Adipocyte (in vitro differentiated cells): ENCODE measurements at places on chromosomes 6 and 20.

- DNase-seq, result no peak
These were observed 76.3 kb upstream of the SIRPA start for GRCh38 chr20:1818895-1819294.

DNA sequence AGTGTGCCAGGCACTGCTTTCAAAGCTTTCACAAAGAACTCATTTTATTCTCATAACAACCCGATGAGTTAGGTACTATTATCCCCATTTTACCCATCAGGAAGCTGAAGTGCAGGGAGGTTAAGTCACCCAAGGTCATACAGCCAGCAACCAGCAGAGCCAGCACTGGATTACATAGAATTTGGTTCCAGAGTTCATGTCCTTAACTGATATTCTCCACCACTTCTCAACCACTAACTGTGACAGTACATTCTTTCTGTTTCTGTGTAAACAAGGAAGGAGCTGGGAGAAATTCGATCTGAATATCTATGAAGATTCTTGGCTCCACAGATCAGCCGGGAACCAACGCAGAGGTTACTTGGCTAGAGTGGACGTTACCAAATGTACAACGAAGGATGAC lies 98.0 kb downstream of the KIF16B start:
- peak; percentile 81 for DNase-seq

- DNase-seq, result peak; percentile 50
These were observed 1.0 kb downstream of the FKBP1A start for GRCh38 chr20:1391640-1392442.

DNA sequence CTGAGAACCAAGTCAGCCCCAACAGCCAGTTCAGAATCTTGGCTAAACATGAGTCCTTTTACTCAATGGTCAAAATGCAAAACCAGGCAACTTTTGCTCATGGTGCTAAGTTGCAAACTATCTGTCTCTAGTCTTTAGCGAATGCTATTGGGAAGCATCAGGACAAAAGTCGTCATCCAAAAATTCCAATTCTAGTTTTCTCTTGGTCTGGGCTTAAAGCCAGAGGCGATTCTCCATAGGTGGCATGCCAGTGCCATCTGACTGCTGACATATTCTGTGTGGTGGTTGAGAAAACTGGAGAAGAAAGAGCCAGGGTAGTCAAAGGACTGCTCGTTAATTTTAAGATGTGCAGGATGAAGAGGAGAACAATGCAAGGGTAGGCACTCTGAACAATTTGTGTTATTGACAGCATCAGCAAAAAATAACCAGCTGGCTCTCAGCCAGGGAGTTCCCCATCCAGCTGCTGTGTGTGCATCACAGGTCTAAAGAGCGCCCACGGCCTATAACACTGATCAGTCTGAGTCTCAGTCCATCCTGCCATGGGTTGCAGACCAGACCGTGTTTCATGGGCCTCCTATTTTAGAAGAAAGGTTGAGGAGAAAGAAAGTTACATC lies 313.6 kb downstream of the ALDH8A1 start:
- DNase-seq, result no peak

DNA sequence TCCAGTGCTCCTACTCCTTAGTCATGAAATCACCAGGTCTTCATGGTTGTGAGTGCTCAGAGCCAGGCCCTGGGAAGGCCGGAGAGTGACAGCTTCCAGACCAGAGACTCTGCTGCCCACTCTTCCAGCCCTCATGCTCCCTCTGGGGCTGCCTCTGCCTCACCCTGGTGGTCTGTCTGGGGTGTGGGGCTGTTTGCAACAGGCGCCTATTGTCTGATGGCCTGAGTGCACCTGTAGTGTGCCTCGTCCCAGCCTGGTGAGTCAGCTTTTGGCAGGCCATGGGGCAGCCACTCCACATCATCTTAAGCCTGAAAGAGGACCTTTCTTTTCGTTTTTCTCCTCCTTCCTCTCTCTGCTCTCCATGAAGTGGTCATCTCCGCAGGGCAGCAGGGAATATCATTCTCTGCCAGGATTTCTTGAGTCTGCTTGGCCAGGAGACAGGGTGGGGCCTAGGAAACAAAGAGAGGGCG lies 173.8 kb downstream of the VEGFA start:
- no peak for DNase-seq

DNA sequence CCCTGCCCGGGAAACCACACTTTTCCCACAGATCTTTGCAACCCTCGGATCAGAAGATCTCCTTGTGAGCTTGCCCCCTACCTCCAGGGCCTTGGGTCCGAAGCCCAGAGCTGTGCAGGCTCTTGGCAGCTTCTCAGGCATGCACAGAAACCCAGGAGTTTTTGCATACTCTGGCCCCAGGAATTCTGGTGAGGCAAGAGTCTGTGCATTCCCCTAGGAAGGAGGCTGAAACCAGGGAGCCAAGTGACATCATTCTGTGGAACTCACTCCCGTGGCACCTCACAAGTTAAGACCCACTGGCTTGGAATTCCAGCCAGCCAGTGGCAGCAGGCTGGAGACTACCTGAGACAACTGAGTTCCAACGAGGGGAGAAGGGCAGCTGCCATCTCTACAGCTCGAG lies 100.1 kb downstream of the TNFRSF21 start:
- DNase-seq, result peak; percentile 69

- peak; percentile 85 for DNase-seq
These were observed 498.3 kb upstream of the SULF2 start for GRCh38 chr20:48283470-48284110.

- no peak for DNase-seq
These were observed 61.5 kb downstream of the TFAP2C start for GRCh38 chr20:56690531-56691175.

DNA sequence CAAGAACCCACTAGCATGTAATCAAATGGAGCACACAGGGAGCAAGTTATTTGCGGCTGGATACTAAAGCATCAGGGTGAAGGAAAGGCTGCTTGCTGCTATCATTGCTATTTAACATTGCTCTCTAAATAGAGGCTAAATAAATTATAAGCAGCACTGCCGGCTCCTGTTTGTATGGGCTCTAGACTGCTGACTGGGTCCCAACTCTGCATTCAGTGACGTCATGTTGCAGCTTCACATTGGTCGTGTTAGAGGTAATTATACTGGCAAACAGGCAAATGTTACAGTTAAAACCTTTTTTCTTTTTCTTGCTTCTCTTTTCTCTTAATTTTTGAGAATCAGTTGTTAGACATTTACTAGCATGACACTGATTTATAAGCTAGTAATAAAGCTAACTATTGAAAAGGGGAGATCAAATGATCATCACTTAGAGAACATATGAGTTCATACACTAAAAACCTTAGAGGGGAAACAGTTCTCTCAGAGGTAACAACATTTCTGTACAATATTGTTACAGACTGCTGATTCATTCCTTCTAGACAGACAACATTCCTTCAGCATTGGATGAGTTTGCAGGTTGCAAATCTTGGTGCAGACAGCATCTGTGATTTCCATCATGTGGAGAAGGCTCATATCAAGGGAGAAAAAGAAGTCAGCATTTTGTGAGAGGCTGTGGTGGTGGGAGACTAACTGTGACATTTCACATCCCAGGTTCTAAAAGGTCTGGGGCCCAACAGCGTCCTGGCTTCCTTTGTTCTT lies 15.9 kb downstream of the RFPL4B start:
- peak; percentile 19 for DNase-seq

DNA sequence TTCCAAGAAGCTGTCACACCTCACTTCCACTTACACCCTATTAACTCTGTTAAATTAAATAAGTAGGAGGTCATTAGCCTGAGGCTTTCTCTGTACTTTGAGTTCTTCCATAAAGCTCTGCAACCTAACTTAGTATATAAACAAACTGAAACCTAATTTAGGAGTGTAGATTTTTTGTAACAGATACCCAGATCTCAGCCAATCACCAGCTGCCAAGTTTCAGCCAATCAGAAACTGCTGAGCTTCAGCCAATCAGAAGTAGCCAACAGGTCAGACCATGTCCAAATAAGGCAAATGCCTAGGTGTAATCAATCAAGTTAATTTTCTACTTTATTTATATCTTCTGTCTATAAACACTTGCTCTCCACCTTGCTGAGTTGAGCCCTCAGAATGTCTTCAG lies 142.7 kb upstream of the SULF2 start:
- no peak for DNase-seq

DNA sequence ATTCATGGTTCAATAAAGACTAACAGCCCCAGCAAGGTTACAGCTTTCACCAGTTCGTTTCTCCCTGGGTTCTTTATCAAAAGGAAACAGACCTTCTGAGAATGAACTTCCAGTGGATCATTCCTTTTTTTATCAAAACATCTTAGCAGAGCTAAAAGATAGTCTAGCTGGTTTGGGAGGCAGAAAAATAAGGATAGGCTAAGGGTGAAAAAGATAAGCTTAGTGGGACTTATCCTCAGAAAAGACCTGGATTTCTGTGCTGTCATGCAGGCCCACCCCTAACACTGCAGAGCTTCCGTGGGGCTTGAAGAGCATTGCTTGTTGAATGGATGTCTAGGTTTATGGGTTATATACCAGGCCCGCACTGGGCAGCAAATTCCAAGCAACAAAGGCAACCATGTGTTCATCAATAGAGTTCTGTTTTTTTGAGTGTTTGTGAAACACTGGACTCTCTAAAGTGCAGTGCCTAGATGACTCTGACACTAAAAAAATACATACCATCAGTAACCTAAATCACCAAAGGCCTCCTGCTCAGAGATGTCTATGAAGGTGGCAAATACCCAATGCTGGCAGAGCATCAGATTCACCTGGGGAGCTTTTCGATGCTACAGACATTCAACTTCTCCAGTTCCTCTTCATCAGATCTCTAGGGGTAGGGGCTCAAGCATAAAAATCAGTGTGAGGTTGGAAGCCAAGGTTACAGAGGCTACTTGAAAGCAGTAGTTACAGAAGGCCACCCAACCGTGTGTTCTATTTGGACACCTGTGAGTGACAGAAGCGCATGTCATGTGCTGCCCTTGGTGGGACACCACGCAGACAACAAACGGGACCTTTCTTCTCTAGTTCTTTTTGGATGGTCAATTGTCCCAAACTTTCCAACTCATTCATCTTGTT lies 53.0 kb downstream of the TNFAIP3 start:
- peak; percentile 17 for DNase-seq

DNA sequence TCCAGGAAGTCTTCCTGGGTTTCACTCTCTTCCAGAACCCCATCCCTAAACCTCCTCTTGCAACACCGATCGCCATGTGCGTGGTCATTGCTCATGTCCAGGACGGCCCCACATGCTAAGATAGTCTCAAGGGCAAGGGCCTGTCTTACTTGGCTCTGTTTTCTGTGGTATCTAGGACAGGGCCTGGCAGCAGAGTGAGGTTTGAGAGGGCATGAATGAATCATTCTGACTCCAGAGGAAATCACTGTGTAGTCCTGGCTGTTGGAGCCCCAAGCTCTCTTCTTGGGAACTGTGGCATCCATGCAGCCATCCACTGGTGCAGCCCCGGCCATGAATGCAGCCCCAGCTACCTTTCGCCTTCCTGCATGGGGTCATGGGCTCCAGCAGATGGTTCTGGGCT lies 12.4 kb downstream of the SIRPA start:
- peak; percentile 19 for DNase-seq

DNA sequence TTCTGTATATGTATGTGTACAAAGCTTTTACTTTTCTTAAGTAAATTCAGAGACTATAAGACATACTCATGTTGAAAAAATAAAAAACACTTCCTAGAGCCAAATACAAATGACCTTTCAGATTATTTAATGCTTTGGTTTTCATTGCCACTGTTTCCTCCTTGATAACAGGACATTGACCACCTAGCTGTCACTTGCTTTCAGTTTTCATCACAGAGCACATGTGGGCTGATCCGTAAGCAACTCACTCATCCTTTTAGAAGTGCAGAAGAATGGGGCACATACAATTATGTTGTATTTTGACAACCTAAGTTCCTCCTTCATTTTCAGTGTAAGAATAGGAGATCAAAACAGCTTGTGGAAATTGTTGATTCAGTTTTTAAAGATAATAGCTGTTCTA lies 6.2 kb downstream of the ZBTB2 start:
- no peak for DNase-seq

- DNase-seq, result peak; percentile 17
These were observed 98.1 kb upstream of the AKAP12 start for GRCh38 chr6:151141685-151142084.

DNA sequence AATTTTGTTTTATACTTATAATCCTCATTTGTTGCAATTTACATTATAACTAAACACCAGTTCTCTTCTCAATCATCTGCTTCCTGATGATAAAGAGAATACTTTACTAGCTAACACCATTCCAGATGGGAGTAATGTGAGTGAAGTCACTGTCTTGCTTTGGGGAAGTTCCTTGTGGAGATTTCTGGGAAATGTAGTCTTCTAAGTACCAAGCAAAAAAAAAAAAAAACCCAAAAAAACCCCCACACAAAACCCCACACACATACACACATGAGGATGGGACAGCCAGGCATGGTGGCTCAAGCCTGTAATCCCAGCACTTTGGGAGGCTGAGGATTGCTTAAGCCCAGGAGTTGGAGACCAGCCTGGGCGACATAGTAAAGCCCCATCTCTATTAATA lies 2.2 kb upstream of the SNPH start:
- DNase-seq, result peak; percentile 62

DNA sequence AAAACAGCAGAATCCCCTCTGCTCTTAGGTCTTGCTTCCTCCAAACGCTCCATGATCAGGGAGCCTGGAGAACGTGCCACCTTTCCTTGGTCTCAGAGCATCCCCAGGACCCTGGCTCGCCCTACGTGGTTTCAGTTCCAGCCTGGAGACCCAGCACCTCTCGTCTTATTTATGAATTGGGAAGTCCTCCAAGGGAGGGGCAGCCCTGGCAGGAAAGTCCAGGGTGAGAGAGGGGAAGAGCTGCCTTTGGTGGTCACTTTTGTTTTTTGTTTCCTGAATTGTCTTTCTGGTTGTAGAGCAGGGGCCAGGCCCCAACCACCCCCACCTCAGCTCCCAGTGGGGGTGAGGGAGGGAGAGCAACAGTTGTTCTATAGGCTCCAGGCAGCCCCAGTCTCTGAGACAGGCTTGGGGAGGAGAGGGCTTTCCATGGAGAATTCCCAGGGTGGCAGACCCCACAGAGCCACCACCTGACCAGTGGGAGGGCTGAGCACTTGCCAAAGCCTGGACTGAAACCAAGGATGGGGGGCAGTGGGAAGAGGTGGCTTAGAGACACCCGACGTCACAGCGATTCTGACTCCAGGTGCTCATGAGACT lies 88.8 kb downstream of the PRND start:
- no peak for DNase-seq

GRCh38 chr6:113645576-113645970 lies 211.6 kb upstream of the MARCKS start:
- DNase-seq, result peak; percentile 66

- DNase-seq, result no peak
These were observed 13.3 kb upstream of the TREM2 start for GRCh38 chr6:41176189-41176588.
